ENCODE measurements at places on chromosomes 12 and 14.

DNA sequence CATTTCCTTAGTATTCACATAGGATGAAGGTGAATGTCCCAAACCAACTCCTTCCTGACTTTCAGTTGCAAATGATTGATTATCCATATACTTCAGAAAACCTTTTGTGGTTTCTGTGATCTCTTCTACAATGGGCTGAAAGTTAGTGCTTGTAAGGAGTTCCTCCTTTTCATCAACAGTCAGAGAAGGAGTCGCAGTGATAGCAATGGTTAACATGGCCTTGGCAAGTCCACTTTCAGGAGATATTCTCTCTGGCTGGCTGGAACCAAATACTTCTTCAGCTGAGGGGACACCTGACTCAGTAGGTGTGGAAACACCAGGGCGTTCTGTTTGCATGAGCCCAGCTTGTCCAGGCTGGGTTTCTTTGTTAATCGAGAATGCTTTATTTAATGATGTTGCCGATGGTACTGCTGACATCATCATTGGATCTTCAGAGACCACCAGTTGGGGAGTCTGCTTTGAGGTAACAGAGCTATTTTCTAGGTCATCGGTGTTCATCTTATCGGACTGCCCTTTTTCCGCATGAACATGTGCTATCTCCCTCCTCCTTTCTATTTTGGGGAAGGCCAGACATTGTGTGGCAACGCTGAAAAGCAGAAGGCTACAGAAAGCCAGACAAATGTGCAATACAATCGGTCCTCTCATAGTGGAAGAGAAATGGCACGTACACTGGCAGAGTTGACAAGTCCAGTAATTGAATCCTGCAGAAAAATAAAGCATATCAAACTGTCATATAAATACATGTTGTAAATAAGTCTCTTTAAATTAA is 13.1 kb downstream of the ARMH4 start:
- DNase-seq: no peak

DNA sequence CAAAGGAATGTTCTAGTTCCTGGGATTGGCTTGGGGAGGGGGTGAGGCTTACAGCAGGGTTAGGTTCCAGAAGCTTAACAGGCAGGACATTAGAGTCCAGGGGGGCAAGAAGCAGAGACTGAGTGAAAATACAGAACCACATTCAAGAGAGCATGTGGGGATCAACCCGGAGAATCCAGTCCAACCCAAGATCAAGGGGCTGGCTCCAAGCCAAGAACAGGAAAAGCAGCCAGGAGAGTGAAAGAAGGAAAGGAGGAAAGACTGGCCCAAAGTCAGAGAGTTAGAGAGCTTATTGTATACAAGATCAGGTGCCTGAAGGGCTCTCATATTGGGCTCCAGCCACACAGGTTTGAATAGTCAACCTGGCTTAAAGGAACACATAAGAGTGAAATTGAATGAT is 190.3 kb upstream of the CDKN3 start:
- DNase-seq: no peak

DNA sequence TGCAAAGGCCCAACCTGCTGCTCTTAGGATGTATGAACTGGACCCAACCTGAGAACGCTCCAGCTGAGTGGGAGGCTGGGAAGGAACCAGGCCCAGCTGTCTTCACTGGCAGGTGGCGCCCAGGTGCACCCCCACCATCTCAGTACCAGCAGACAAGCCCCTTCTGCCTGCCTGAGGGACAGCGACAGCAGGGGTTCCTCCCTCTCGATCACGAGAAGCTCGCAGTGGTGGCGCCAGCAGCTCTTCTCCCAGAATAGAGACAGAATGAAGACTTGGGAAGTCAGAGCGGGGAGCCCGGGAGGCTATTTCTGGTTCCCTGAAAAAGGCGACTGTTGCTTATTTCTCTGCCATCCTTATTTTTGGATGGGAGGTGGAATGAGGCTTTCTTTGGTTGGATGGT is 46.5 kb downstream of the CHGA start:
- no peak for DNase-seq

DNA sequence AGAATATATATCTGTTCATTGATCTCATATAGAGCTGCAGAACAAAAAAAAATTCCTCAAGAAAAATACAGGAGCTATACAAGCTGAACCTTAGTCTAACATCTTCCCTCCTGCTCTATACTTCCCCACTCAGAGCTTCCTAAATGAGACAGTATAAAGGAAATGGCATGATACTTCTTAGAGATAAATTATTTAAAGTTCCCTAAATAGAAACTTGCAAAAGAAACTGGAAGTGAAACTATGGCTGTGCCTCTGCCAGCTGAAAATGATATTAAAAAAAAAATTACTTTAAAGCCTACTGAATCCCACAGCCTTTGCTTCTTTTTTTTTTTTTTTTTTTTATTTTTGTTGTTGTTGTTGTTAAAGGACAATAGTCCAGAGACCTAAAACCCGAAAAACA is 11.6 kb upstream of the NEK9 start:
- DNase-seq: no peak

DNA sequence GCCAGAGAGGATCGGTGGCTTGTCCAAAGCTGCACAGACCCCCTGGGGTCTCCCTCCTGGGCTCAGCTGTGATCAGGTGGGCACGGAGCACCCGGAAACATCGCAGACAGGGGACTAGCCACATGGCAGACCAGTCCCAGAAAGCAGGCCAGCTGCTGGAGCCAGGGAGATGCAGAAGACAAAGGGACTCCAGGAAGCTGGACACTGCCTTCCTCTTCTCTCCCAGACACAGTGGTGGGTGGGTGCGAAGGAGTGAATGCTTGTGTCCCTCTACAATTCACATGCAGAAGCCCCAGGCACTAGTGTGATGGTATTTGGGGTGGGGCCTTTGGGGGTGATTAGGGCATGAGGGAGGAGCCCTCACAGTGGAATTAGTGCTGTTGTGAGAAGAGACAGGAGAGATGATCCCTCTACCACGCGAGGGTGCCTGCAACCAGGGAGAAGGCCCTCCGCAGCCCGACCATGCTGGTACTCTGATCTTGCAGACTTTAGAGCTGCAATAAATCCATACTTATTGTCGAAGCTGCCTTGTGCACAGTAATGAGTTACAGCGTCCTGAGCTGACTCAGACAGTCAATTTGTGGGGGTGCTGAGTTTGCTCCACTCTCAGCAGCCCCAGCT is 95.2 kb downstream of the CALM1 start:
- no peak for DNase-seq

DNA sequence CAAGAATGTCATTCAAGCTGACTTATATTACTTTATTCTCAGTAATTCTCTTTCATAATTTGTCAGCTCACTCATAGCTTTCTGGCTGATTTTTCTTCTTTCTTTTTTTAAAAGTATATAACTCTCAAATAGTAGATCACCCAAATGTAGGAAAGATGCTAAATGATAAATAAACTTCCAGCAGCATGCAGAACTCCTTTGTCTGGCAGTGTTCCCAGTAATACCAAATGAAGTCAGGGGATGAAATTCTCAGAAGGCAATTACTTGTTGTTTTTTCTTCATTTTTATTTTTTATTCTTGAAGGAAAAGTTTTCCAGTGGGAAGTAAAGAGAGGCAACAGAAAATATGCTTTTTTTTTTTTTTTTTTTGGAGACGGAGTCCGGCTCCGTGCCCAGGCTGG is 133.3 kb upstream of the SLCO1C1 start:
- DNase-seq: no peak

DNA sequence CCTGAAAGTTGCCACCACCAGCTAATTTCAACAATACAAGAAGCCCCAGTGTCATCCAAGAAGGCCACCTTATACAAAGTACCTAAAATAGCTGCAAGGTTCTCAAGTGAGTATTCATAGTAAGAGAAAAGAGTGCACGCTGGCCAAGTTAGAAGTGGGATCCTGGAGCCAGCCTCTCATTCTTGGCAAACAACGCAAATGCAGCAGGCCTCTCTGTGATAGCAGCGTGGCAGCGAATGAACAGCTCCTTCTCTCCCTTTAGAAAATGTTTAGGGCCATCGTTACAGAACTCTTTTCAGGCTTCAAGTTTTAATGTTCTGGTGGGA is 78.0 kb upstream of the IFNG-AS1 start:
- DNase-seq: no peak

DNA sequence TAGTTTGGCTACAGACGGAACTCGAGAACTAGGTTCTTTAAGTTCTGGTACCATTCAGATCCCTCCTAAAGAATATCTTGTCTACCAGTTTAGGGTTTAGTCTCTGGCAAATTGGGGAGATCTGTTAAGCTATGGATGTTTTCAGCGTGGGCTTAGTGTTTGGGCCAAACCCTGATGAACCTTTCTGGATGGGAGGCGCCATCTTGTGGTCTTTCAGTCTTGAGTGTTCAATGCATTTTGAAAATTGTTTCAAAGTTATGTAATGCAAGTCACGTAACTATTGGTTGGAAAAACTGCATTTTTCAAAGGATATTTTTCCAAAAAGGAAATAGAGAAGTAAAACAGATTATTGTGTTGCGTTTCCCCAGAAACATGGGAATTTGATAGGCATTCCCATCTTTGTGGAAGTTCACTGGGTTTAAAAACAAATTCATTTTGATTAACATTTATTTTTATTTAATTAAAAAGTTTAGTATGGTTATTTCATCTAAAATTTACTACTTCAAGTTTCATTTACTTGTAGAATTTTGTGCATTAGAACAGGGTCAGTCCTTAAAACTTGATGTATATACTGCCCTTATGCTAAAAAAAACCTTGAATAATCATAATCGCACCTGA is 169.0 kb downstream of the PRIMA1 start:
- no peak for DNase-seq

GRCh38 chr12:31506515-31507306 is 84.2 kb downstream of the DENND5B start:
- DNase-seq: no peak

- no peak for DNase-seq
Observed at GRCh38 chr12:84222841-84223240, 689.8 kb downstream of the SLC6A15 start.

DNA sequence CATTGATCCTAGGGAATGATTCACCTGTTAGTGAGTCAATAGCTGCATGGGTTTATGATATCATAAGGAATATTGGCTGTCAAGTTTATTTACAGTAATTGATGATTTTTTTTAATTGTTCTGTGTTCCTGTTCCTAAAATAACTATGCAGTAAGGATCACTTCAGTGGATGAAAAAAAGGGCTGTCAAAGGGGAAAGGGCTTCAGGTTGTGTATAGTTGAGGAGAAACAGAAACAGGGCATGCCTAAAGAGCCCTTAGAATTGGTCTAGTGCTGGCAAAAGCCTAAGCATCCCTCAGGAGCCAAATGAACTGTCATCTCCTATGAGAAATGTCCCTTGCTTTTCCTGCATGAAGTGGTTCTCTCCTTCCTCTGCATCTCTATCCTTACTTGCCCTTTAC is 444.9 kb downstream of the RMST start:
- no peak for DNase-seq

- DNase-seq: no peak
Observed at GRCh38 chr14:68695856-68696255, 97.0 kb downstream of the ZFP36L1 start.

DNA sequence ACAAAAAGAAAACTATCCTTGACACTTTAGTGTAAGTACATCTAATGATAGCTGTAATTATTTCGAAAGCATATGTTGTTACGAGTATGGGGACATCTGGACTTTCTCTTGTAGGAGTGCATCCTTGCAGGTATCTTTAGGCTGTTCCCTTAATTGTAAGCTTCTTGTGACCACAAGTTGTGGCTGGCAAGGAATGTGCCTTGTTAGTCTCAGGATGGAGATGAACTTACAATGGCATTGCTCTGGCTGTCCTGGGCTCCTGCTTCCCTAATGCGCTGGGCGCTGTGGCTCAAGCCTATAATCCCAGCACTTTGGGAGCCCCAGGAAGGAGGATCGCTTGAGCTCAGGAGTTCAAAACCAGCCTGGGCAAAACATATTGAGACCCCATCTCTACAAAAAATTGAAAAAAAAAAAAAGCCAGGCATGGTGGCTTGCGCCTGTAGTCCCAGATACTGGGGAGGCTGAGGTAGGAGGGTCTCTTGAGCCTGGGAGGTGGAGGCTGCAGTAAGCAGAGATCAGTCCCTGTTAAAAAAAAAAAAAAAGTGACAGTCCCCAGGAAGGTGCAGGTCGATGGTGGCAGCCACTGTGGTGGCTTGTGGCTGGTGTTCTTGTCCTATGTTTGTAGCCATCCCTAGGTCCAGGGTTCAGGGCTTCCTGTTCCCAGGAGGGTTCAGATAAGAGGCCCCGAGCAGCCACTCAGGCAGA is 23.7 kb upstream of the PPP1R13B start:
- no peak for DNase-seq

DNA sequence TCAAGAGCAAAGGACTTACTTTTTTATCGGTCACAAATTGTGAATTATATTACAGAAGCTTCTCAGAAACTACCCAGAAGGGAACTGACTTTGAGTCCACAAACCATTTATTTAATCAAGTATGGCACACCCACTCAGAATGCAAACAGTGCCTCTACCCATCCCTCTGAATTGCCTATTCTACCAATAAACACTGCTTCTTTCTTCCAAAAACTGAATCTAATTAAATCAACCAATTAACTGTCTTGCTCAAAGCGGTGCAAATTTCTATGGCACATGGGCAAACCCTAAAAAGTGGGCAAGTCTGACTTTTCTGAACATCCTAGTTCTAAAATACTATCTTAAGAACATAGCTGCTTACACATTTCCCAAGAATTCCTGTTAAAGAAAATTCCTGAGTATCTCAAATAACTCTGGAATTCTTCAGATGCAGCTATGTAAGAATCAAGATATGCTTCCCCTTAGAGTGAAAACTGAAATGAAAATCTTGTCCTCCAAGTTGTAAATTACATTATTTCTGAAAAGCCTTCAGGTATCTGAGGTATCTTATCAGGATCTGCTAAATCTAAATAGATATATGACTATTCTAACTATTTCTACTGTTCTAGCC is 4.3 kb downstream of the SPTLC2 start:
- no peak for DNase-seq

- DNase-seq: peak; percentile 60
Observed at GRCh38 chr12:51391283-51392123, at the start of gene GALNT6. Gene GALNT6, minus strand, starts transcription at chr12:51391406. Its CDS starts 11,625 bp downstream, at chr12:51379781.

DNA sequence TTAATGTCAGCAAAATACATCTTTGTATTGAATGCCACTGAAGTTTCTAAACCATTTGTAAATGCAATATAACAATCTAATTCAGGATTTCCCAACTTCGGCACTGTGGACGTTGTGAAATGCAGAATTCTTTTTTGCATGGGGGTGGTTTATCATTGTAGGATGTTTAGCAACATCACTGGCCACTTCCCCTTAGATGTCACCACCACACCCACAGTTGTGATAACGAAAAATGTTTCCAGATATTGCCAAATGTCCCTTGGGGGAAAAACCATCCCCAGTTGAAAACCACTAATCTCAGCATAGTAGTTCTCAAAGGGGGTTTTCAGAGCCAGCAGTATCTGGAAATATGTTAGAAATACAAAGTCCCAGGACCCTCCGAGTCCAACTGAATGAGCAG is 203.3 kb downstream of the NAV3 start:
- no peak for DNase-seq

DNA sequence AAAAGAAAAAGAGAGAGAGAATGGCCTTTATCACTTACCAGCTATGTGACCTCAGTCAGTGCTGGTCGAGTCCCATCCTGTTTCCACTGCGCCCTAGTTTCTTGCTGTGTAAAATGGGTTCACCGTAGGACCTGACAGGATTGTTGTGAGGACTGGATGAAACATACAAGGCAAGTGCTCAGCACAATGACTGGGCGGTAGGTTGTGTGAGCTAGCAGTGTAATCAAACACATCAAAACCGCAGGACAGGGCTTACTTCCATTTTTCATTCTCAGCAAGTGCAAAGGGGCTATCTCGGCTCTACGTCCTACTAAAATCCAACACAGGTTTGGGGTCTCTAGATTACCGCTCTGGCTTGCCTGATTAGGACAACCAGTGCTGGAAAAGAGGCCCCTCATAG is 36.4 kb upstream of the ATXN2 start:
- DNase-seq: no peak

Measured in activated T-helper 2 cell treated with anti-CD3 and anti-CD28 coated beads, Interferon-gamma antibody, Interleukin-2, Interleukin-4, amounts not matched to agents 10 μg/mL and 5 μg/mL and 100 μg/mL, durations not matched to agents 14 hours and 24 hours and 36 hours (primary cell).